ENCODE measurements at places on chromosomes 16 and 17. TPM values are rescaled to one million over a fixed set of nuclear protein-coding genes. Genes with fewer than 3 reads are reported as not detected.

The C16orf54 gene
- total RNA-seq, result 8.2 TPM

DNA sequence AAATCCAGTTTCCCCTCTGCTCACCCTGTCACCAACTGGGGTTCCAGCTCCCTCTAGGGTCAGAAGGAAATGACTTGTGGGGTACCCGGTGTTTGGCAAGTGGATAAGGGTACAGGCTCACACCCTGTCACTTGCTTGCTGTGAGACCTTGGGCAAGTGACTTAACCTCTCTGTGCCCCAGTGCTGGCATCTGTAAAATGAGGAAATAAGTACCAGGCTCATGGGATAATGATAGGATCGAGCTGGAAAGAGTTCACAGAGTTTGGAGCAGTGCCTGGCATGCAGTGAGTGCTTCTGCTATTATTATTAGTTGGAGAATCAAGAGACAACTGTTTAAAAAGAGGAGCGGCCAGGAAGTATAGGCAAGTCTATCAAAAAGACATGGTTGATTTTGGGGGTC, 53.7 kb upstream of the DLX4 start:
- no peak for DNase-seq
- no peak overlapping the region for H3K4me3 ChIP-seq
- H3K27ac ChIP-seq, result no peak overlapping the region
- H3K4me1 ChIP-seq, result peaks cover 3% of the 10 kb centered on the region
- H3K36me3 ChIP-seq, result no peaks in the 10 kb centered on the region

The ASPA gene
- total RNA-seq, result 2.2 TPM

GRCh38 chr17:13106171-13106570, 88.3 kb upstream of the ELAC2 start:
- H3K27me3 ChIP-seq, result no peaks in the 10 kb centered on the region
- no peaks in the 10 kb centered on the region for H3K36me3 ChIP-seq
- no peaks in the 10 kb centered on the region for H3K4me1 ChIP-seq
- no peak for DNase-seq
- H3K27ac ChIP-seq, result no peak overlapping the region

DNA sequence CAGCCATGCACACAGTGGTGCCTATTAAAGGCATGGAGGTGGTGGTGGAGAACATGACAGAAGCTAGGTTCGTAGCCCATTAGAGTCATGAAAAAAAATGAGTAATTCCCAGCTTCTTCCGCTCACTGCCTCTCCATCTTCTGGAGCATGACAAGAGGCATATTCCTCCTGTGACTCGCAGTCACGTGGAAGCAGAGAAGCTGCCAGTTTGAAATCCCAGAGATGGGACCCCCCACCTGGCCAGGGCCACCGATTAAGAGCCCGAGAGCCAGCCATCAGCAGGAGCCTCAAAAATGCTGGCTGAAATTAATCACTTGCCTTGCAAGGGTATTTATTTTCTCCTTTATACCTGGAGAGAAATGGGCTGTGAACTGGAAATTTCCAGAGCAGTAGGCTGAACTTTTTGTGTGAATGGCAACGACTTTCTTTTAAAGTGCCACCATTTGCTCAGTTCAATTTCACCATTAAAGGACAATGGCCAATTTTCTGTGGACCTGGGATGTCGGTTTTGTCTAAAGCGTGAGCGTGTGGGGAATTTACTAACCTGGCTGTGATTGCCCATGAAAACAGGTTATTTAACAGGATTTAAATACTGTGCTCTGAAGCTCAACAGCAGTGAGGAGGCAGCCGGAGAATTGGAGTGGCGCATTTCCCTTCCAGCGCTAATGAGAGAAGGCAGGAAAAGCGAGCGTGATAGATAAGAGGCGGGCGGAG, 189.7 kb upstream of the SDK2 start:
- H3K27ac ChIP-seq, result no peak overlapping the region
- H3K4me3 ChIP-seq, result no peak overlapping the region
- H3K4me1 ChIP-seq, result peaks cover 7% of the 10 kb centered on the region
- peaks cover 27% of the 10 kb centered on the region for H3K27me3 ChIP-seq

GRCh38 chr17:69192754-69193153, 35.9 kb downstream of the ABCA10 start:
- H3K4me3 ChIP-seq, result no peak overlapping the region
- H3K27ac ChIP-seq, result no peak overlapping the region
- no peak for DNase-seq
